ENCODE measurements at places on chromosomes 7 and 10.

DNA sequence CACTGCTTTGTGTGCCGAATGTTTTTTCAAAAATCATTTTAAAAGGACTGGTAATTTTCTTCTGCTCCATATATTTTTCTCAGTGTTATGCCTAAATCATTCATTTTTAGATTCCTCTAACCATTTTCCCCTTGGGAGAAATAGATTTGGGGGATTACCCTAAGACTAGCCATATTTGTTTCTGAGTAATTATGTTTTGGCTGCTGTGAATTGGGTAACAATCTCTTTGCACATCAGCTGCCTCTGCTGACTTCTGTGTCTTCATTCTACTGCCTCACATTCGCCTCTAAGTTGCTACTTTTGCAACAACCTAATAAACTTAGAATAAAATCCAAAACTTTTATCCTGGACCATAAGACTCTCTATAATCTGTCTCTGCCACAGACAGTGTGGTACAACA lies 18.5 kb upstream of the MRC1 start:
- DNase-seq: no peak

GRCh38 chr7:47763063-47763974 lies 181.4 kb upstream of the TNS3 start:
- no peak for DNase-seq

GRCh38 chr7:69896121-69896520 lies 297.8 kb downstream of the AUTS2 start:
- no peak for DNase-seq

DNA sequence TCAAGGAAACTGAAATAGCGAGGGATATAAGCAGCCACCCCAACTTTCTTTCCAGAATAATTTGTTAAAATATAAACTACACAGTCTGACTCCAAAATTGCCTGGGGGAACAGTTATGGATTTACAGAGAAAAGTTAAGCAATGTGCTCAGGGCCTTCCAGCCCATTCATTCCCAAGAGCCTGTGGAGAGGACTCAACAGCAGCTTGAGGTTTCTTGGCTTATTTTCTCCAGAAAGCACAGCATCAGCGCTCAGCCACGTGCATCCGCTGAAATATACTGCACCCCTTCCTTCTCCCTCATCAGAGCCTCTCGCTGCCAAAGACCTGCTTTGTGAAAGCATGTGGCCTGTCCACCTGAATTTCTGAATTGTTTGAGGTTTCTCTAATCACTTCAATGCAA lies 375.2 kb upstream of the VWC2 start:
- DNase-seq: no peak

DNA sequence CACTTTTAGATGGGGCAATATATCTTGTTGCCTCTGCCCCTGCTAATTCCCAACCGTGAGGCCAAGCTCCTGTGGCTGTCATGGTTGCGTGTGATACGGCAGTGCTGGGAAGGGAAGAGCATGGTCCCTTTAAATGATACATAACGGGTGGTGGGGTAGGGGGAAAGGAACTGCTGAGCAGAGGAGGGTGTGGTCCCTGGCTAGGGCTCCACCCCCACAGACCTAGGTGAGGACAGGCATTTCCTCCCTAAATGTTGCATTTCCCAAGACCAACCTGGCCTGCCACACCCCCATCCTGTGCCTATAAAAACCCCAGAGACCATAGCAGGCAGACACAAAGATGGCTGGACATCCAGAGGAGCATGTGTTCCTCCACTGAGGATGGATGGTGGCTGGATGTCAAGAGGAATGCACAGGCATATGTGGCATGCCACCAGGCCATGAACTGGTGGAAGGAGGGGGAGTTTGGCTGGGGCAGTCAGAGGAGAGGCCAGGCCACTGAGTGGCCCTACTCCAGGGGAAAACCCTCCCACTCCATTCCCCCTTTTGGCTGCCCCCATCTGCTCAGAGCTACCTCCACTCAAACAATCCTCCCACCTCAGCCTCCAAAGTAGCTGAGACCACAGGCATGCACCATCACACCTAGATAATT lies 104.0 kb downstream of the PLXDC2 start:
- DNase-seq: no peak

DNA sequence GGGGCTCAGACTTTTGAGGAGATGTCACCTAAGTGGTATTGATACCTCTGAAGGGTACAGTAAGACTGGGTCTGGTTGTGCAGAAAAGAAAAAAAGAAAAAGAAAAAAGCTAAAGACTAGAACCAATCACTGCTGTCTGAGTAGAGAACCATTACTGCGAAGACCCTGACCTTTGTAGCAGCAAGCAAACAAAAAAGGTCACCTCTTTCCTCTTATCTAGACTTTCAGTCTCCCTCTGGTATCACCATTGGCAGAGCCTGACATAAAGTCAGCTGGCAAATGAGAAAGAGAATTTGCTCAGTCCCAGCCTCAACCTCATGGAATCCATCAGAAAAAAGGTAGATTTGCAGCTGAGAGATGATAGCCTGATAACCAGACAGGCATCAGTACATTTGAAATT lies 2.6 kb upstream of the DNTT start:
- no peak for DNase-seq

GRCh38 chr7:105269397-105269796 lies 119.3 kb downstream of the SRPK2 start:
- no peak for DNase-seq

GRCh38 chr7:74356589-74357315 lies 67.5 kb downstream of the CLIP2 start:
- DNase-seq: no peak

DNA sequence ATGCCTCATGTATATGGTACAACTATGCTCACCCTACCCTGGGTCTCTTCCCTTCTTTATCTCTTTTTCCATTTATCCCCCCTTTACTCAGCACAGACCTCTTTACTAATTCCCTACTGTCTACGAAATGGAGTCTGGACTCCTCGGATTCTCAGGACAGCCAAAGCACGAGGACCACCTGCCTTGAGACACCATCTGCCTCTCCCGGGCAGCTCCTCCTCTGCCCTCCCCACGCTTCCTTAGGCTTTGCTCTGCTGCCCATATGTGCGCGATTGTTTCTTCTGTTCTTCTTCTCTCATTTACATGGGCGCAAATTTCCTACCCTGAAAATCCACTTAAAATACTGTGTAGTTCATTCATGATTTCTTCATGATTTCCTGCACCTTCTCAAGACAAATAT lies 62.7 kb upstream of the STK17A start:
- DNase-seq: no peak

GRCh38 chr10:100653957-100654781 lies 91.2 kb upstream of the PAX2 start:
- DNase-seq: no peak

DNA sequence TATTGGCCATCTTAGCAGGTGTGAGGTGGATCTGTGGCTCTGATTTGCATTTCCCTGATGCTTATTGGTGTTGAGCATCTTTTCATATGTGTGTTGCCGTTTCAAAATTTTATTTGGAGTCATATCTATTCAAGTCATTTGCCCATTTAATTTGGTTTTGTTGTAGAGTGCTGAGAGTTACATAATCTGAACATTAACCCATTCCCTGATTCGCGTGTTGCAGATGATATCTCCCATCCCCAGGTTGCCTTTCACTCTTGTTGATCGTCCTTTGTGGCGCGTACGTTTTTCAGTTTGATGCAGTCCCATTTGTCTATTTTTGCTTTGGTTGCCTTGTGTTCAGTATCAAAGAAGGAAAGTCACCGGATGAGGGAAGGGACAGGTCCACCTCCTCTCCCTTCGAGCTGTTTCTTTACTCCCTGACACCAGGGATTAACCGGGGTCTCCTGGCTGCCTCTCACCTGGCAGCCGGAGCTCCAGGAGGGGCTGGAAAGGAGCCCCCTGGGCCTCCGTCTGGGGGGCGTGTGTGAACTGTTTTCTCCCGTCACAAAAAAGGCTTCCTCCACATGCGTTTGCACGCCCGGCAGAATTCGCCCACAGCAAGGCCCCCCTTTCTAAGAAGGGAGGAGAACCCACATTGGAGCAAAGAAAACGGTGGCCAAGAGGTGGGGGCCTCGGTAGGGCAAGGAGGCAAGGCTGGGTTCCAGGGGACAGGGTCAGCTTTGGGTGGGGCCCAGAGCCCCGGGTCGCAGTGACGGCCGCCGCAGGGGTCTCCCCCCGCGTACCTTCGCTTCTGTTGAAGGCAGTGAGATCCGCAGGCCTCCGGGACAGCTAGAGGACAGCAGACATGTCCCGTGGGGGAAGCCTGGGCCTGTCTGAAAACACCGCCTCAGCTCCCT lies 8.3 kb downstream of the MNX1 start:
- DNase-seq: no peak

GRCh38 chr10:132224343-132225072 lies 37.8 kb downstream of the DPYSL4 start:
- DNase-seq: no peak

GRCh38 chr7:142272841-142273240 lies 15.0 kb upstream of the PRSS58 start:
- DNase-seq: no peak

DNA sequence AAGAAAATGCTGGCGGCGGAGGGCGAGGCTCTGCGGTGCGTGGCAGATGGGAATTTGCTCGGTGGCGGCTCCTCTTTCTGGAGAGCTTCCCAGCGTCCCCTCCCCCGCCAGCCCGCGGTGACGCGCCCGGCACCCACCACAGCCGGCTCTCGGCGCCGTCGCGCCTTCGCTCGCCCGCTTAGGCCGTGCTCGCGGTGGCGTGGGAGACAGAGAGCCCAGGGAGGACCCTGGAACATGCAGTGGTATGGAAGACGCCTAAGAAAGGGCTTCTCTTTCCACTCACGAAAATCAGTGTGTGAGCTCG lies 576 bp upstream of the CSGALNACT2 start:
- DNase-seq: no peak

DNA sequence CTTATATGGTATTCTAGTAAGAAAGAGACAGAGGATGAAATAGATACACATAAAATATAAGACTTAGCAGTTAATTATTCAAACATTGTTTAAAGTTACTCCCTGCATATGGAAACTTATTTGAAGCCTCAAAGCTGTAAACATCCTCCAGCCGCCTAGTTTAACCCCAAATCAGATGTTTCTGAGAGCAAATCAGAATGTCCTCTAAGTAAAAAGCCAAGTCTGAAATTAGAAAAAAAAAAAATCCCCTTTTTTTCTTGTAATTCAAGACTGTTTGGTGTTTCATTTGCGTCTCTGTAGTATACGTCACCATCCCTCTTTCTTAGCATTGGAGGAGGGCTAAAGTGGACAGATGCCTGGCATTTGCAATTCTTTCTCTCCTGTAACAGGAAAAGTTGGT lies 46.4 kb downstream of the TMEM26 start:
- no peak for DNase-seq
